ENCODE measurements at places on chromosomes 5 and 9. TPM values are rescaled to one million over a fixed set of nuclear protein-coding genes. Genes with fewer than 3 reads are reported as not detected.

The TUSC1 gene
- 20.9 TPM for total RNA-seq

The BHMT gene
- total RNA-seq: 359 TPM

The BNC2 gene
- 15.7 TPM for total RNA-seq

The ZNF658 gene
- 6.6 TPM for total RNA-seq

The GABRB2 gene
- 1.4 TPM for total RNA-seq

The CORO2A gene
- 1.4 TPM for total RNA-seq

The C1QTNF3 gene
- 60.7 TPM for total RNA-seq

The N4BP3 gene
- total RNA-seq: 8.6 TPM
